ENCODE measurements at places on chromosomes 2 and 18.

DNA sequence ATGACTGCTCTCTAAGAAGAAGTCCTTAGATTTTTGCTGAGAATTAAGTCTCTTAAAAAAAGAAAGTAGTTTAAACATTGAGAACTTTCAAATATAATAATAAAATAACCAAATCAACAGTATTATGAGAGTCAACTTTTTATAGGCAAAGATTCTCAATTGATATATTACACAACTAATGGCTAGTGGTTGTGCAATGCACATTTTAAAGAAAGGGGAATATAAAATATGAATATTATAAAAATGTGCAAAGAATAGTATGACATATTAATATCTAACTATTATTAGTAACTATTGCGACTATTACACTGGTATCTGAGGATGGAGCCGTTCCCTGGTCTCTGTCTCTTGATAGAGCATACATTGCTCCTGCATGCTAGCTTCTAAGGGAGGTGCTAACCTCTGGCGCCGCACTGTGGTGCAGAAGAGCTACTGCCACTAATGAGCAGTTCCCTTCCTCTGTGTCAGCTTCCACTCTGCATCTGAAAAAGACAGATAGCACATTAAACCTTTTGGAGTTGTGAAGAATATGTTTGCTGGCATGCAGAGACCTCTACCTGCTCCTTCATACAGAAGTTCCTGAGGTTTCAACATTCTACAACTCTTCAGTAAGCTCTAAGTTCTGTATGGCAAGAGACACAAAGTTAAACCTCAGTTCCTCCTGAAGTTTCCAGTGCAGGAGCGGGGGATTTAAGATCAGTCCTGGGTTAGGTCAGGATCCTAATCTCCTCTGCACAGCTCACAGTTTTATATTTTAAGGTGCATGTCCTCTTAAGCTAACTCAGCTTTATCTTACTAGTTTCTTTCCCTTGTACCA is 3.5 kb upstream of the SLC9A2 start:
- ATAC-seq: peak; percentile 69

DNA sequence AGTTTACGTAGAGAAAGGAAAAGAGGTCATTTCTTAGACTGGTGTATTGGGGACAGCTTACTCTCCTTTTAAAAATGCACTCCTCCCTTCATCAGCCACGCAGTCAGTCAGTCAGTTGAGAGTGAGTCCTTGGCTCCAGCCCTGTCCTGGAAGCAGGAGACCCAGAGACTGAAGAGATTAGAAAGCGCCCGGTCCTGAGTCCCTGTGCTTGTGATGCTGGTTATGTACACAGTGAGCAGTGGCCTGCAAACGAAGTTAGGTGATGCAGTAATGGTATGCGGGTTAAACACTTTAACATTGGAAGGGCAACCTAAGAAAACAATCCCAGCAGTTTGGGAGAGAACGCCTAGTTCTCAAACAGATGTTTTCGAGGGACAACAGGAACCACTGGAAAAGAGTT is 6.3 kb upstream of the ASB1 start:
- ATAC-seq: no peak

DNA sequence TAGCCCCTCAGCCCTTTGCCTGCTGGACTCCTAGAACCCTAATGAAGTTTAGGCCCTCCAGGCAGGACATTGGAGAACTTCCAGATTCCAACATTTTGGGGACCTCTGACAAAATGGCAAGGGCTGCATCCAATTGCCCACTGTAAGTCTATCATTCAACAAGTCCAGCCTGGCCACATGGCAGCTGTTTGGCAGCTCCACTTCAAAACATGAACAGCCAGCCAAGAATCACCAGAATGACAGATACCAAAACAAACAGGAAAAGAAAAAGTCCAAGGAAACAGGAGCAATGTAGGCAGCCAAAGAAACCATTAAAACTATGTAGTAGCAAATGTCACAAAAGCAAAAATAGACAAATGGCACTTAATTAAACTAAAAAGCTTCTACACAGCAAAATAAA is 25.5 kb downstream of the SLC4A5 start:
- no peak for ATAC-seq

DNA sequence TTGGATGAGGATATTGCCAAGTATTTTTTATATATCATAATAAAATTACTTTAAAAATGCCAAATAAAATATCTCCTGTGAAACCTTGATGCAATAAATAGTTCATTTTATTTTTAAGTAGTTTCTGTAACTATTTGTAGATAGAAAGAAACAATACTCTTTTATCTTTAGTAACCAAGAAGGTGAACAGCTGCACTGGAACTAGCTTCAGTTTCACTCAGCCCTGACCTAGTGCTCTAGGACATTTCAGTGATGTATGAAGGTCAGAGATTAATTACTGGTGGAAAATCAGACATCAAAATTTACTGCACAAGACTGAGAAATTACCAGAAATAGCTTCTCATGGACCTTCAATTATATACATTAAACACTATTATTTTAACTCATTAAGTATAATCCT is 1305.0 kb downstream of the CNTNAP5 start:
- no peak for ATAC-seq

- ATAC-seq: no peak
Observed at GRCh38 chr2:235472443-235472842, 21.4 kb upstream of the AGAP1 start.

- ATAC-seq: no peak
Observed at GRCh38 chr2:135490376-135490775, 40.6 kb downstream of the ZRANB3 start.

DNA sequence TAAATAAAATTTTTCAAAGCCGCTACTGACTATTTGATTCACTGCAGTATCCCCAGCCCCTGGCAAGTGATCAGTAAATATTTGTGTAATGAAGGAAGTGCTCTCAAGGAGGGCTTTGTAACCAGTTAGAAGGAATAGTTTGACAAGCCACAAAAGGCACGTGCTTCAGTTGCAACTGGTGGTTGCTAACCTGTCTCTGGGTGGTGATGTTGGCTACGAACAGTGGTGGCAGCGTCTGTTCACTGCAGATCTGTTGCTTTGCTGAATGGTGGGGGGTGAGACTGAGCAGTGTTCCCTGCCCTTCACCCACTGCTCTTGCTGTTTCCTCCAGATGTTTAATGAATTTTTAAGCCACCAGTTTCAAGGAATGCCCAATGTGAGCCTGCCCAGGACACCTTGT is 73.9 kb upstream of the SIX2 start:
- ATAC-seq: no peak

DNA sequence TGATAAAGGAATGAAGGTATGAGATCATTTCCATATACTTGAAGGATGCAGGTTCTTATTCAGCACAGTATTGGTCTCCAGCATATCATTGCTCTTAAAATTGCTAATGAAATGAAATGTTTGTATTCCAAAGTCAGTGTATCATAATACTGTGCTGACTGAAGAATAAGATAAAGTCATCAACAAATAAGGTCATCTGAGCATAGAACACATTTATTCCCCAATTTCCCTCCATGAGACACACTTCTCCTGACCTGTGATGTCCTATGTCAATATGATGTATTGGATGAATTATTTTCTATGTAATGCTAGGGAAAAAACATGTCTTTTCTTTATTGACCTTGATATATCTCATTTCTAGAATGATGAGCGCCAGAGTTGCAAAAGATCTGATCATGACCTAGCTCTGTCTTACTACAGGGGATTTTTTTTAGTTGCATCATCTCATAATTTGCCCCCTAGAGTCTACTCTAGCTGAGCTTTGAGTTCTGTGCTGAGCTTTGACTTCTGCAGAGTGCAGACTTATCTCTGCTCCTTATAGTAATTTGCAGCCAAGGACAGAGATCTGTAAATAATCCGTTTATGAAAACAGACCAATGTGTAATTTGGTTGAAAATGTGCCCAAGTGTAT is 859.8 kb downstream of the TRIB2 start:
- no peak for ATAC-seq

DNA sequence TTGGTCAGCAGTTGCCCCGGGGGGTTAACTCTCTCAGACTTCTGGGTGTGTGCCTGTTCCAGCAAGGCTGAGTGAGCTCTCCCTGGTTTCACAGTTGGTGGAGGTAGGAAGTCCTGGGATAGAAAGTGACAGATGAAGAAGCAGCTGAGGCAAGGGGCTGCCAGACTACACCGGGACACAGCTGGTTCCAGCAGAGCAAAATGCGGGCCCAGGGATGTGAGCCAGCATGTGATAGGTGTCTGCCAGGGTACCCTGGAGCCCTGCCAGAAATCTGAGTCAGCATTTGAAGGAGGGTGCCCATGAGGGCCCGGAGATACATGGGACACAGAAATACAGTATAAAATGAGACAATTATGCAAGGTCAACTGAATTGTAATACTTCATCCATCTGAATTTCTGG is 79.3 kb upstream of the LGALSL start:
- peak; percentile 10 for ATAC-seq

DNA sequence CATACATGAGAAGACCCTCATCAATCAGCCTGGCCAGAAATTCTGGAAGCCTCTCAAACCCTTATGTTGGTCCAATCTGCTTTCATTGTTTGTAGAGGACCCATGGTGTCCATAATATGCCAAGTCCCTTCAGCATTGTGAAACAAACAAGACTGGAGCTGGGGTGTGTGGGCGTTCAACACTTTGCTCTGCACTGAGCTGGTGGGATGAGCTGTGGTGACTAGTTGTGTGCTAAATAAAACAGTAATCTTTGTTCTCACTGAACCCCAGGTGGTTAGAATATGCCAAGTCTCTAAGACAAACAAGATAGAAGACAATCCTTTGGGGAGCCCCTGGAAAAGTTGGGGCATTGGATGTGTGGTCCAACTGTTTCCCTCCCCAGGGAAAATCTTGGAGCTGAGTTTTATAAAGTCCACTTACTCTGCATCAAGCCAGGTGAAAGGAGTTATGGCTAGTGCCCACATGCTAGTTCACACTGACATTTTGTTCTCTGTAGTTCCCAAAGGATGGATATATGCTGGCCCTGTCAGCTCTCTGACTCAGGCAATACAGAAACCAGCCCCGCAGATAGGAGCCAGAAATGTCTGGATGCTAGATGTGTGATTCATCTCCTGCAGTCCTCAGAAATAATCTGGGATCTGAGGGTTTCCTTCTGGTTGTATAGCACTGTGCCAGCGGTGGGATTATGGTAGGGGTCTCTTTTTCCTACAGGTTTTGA is 260.2 kb downstream of the TMX3 start:
- no peak for ATAC-seq

DNA sequence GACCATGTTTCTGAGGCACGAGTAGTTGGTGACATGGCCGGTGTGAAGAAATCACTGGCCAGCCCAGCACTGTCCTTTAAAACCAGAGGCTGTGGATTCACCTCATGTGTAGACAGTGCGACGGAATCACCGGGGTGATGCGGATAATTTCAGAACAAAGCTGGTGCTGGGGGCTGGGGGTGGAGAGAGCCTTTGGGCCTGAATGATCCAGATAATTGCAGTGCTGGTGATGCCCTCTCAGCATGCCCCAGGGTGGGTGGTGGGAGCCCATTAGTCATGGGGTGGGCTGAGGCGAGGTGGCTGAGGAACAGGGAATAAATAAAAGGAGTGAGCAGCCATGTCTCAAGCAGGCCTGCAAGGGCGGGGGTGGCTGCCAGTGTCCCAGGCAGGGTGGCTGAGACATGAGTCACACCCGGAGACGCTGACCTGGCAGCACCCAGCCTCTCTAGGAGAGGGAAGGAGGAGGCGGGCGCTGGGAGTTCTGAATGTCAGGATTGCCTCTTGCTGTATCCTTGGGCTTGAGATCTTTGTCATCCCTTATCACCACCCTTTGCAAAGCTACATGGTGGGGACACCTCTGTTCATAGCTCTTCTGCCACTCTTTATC is 151.1 kb upstream of the MSH6 start:
- peak; percentile 25 for ATAC-seq

- no peak for ATAC-seq
Observed at GRCh38 chr2:121805766-121806143, 50.3 kb downstream of the TSN start.

DNA sequence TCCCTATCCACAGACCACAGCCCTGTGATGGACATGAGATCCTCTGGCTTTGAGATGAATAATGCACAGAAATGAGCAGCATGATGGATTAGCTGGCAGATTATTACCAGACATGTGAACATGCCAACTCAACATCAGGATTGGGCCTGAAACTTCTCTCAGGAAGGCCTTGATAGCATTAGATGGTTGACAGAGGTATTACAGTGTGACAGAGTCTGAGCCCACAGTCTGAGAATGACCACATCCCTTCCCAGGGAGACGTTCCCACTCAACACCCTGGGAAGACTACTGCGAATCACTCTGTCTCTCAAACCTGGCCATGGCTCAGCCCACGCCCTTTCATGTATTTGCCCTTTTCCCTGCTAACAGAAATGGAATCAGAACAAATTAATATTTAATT is 66.9 kb downstream of the BCL11A start:
- no peak for ATAC-seq

DNA sequence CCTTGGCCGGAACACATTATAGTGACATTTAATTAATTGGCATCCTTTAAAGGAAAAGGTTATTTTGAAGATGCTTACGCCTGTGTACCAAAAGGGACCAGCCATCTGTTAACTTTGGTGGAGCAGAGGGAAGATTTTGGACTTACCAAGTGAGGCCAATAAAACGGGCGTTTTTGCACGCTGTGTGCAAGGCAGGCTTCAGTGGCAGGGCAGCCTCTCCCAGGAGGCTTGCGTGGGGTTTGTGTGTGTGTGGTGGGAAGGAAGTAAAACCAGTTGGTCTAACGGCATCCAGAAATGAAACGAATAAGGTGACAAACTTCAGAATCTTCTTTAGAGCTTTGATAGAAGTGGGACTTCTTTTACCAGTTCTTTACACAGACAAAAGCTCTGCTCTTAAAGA is 191.7 kb downstream of the PRKCE start:
- peak; percentile 97 for ATAC-seq

- no peak for ATAC-seq
Observed at GRCh38 chr18:56509656-56510055, 128.7 kb downstream of the TXNL1 start.

- ATAC-seq: peak; percentile 86
Observed at GRCh38 chr2:68377137-68377780, 12.2 kb downstream of the PLEK start.

- no peak for ATAC-seq
Observed at GRCh38 chr18:11991021-11991795, 9.9 kb downstream of the IMPA2 start.

DNA sequence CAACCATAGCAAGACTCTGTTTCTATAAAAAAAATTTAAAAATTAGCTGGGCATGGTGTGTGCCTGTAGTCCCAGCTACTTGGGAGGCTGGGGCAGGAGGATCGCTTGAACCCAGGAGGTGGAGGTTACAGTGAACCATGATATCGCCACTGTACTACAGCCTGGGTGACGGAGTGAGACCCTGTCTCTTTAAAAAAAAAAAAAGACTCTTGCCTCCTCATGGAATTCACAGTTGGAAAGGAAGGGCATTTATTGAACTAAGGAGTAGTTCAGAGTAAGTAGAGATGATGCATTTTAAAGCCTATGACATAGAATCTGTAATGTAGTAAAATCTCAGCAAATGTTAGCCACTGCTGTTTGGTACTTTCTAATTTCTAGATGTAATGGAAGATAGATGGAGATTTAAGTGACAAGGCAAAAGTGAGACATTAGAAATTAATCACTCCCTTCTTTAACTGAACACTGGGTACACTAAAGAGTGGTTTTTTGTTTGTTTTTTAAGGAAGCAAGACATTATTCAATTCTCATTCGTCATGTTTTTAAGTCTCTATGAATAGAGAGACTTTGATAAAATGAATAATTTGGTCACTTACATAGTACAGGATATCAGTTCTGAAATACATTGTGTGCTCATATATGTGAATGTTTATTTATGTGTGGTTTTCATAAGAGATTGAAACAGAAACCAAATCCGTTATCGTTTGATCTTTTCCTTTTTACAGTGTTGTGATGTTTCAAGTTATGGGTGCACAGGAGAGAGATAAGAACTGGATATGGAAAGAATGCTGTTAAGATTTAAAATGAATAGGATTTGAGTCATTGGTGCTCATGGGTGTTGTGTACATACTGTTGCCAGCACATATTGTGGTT is 186.1 kb upstream of the STON1 start:
- ATAC-seq: no peak

Data from stimulated activated memory B cell treated with anti-CD40 and anti-IgM and Interleukin-4, amounts not matched to agents 10 μg/mL and 1 μg/mL and 100 μg/mL, for 72 hours (primary cell).